Stimulated activated CD4-positive, alpha-beta T cell treated with anti-CD3 and anti-CD28 coated beads, Interleukin-2, amount 100 ng/mL, for 48 hours (primary cell): ENCODE measurements at places on chromosomes 7 and 10.

DNA sequence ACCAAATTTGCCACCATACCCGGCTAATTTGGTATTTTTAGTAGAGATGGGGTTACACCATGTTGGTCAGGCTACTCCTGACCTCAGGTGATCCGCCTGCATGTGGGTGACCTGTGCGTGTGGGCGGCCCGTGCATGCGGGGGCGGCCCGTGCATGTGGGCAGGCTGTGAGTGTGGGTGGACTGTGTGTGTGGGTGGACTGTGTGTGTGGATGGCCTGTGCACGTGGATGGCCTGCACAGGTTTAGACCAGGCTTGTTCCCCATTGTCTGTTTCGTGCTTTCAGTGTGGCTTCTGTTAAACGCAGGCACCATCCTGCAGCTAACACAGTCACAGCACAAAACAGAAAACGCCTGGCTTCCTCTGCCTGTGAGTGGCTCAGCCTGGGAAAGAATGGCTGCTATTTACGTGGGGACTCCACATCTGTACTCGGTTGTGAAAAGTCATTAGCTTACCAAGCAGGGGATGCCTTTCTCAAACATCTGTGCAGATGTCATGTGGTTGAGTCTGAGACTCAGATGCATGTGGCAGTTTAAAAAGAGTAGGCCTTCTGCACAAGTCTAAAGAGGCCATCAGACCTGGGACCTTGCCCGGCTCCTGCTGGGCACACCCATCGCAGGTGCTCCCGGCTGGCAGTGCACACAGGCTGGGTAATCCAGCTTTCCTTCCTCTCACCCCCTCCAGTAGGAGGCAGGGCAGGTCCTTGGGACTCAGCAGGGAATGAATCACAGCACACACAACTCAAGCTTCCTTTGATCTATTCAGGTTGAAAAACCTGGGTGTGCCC lies 91.6 kb downstream of the COBL start:
- no peak for DNase-seq

DNA sequence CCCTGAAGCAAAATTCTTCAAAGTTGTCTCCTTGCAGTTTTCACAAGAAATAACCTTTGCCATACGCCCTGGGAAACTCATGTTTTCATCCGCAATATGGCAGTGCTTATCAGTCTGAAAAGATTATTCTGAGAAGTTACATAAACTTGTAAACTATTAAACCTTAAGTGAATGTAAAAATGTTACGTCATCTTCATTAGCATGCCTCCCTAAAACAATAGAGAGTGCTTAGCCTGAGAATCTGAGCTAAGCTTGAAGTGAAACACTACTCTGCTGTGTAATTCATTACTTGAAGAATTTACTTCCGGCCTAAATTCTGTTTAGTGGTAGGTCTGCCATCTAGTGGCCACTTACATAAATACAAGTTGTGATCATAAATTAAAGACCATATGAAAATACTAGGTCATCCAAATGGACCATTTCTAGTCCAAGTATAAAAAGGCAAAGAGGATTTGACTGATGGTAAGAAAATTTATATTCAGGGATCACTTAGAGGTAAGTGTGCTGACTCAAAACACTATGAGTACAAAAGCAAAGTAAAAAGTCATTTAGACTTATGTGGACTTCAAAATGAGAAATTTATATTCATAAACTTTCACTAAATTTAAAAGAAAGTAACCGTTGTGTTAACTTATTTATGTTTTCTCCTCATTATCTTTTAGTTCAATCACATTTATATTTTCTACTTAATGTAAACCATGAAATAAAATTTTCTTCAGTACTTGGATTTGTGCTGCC lies 745.1 kb upstream of the LRRTM3 start:
- peak; percentile 2 for DNase-seq

GRCh38 chr7:9937944-9938631 lies 1035.6 kb upstream of the PHF14 start:
- no peak for DNase-seq

GRCh38 chr7:71385330-71385729 lies 253.4 kb downstream of the GALNT17 start:
- DNase-seq: no peak

GRCh38 chr7:30173058-30173897 lies 38.5 kb downstream of the MTURN start:
- DNase-seq: no peak

DNA sequence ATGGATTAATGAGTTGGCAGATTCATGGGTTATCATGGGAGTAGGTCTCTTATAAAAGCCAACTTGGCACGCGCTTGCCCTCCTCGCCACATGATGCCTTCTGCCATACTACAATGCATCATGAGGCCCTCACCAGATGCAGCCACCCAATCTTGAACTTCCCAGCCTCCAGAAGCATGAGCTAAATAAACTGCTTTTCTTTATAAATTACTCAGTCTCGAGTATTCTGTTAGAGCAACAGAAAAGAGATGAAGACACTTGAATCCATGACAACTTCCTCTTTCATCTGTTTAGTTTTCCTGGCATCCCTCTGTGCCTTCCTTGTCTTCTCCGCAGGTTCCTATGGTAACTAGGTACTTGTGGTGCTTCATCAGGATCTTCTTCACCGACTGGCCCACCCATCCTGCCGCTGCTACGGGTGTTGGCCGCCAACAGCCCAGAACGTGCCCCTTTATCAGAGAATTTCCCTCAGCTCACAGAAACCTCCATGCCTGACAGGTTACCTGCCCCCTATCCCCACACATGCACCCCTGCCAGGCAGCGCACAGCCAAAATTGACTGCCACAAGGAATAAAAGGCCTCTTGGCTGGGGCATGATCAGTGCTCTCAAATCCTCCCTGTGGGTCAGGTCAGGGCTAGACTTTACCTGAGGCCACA lies 28.0 kb upstream of the PPIF start:
- no peak for DNase-seq

GRCh38 chr10:3778692-3779157 lies 6.3 kb downstream of the KLF6 start:
- no peak for DNase-seq

- DNase-seq: no peak
Observed at GRCh38 chr10:110023785-110024465, 16.1 kb downstream of the ADD3 start.

DNA sequence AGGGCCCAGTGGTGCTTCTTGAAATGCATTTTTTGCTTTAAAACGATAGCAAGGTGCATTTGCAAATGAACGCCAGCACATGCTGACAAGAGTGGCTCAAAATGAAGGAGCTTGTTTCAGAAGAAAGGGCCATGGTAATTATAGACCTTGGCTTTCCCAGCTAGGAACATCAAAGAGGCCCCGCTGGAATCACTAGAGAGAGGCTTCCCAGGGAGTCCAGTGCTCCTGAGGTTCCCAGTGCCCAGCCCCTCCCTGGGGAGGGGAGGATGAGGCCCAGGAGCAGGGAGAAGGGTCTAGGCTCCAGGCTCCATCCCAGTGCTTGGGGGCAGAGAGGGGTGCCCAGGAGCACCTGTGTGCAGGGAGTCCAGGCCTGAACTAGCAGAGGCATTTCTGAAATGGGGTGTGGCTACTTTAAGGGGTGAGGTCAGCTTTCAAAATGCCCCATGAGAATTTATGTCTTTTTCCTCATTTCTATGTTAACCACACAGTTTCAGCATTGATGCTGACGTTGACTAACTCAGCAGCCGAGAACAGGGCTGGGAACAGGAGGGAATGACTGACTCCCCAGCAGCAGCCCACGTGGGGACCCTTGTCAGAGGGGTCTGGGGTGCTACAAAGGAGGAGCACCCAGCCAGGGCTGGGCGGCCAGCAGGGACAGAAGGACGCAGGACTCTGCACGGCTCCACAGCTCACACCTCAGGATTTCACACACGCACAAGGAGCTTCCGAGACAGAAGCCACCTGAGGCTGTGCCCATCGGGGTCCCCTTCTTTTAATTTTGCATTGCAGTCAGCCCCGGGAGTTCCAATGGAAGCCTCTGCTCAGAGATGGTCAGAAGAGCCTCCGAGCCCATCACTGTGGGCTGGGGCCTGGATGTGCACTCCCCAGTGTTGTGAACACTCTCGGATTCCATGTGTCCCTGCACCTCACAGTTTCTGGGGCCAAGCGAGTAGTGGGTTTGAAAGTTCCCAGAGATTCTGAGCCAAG lies 570.2 kb downstream of the PTPRN2 start:
- no peak for DNase-seq

- no peak for DNase-seq
Observed at GRCh38 chr7:155204744-155205367, 92.8 kb upstream of the INSIG1 start.

DNA sequence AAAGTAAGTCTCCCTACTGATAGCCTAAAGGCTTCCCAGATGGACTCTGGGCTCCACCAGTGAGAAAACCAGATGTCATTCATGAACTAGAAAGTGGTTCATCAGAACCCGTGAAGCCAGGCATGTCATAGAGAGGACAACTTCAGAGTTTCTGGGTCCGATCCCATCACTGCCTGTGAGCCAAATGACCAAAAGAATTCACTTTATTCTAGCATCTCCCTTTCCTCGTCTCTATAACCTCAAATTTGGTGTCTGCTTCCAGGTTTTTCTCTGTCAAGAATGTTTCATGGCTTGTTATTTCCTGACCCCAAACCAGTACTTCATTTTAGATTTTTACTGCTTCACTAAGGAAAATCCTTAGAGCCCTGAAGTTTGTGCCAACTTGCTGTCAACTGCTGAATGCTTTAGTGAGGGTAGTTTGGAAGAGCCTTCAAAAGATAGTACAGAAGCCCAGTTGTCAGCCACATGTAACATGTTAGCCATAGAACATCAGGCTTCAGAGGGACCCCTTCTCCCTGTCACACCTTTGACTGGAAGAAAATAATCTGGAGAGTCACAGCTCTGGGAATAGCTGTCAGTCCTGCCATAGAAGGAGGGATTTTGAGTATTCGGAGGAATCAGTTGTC lies 34.0 kb downstream of the ITGB8 start:
- DNase-seq: no peak

GRCh38 chr7:139871331-139871730 lies 42.3 kb downstream of the TBXAS1 start:
- no peak for DNase-seq

GRCh38 chr10:48763403-48763965 lies 78.8 kb downstream of the WDFY4 start:
- no peak for DNase-seq

DNA sequence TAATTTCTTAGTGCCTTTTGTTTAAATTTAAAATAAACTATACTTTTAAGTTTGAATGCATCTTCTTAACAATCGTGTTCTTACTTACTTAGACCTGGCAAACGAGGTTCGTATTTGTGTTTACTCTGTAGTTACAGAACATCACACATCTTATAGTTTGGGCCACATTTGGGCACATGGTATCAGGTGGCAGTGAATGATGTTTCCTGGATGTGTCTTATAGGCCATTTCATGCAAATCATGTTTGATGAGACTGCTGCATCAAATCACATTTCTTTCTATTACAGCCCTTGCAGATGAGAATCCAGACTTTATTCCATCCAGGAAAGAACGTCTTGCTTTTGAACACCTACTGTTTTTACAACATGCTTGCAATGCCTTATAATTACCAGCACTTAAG lies 78.5 kb downstream of the RBM33 start:
- no peak for DNase-seq

DNA sequence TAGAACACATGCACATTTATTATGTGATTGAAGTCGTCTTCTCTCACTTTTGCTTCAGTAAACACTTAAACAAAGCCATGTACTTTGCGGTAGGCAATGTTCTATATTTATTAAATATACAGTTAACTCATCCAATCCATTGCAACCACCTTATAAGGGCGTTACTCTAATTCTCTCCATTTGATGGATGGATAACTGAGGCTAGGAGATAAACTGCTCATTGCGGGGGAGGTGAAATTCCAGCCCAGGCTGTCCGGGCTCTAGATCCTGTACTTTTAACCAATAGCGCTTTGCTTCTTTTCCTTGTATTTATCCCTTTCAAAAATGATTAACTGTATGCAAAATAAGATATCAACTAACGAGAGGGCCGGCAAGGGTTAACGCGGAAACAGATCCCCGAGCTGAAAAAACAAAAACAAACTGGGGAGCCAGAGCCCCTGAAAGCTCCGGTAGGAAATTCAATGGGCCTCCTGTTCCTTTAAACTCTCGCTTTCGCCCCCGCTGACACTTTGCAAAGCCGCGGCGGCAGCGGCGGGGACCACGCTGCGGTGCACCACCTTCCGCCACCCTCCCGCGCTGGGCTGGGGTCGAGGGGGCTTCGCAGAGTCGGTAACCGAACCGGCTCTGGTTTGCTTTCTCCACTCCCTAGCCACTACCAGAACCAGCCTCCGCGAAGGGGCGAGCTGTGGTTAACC lies 1.0 kb upstream of the PLXDC2 start:
- DNase-seq: no peak

DNA sequence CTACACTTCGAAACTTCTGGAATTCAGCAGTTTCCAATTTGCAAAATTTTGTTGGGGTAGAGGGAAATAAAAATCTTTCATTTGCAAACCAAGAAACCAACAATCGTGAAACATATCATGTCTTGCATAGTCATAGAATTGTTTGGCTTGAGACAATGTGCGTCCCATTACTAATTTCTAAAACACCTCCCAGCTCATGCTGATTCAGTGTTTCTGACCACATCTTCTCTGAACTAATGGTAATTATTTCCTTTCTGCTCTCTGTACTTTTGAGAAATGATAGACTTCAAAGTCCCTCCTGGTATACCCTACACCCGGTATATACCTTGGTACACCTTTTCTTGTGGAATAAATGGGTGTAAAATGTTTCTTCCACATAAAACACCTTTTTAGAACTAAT lies 41.8 kb upstream of the TSPAN13 start:
- no peak for DNase-seq

- DNase-seq: peak; percentile 36
Observed at GRCh38 chr7:149865437-149865836, 8.3 kb upstream of the ATP6V0E2 start.

- no peak for DNase-seq
Observed at GRCh38 chr10:110746969-110747608, 103.0 kb downstream of the RBM20 start.

GRCh38 chr10:129740532-129741279 lies 223.4 kb downstream of the EBF3 start:
- no peak for DNase-seq

- DNase-seq: no peak
Observed at GRCh38 chr7:68408873-68409272, 1189.4 kb upstream of the AUTS2 start.

DNA sequence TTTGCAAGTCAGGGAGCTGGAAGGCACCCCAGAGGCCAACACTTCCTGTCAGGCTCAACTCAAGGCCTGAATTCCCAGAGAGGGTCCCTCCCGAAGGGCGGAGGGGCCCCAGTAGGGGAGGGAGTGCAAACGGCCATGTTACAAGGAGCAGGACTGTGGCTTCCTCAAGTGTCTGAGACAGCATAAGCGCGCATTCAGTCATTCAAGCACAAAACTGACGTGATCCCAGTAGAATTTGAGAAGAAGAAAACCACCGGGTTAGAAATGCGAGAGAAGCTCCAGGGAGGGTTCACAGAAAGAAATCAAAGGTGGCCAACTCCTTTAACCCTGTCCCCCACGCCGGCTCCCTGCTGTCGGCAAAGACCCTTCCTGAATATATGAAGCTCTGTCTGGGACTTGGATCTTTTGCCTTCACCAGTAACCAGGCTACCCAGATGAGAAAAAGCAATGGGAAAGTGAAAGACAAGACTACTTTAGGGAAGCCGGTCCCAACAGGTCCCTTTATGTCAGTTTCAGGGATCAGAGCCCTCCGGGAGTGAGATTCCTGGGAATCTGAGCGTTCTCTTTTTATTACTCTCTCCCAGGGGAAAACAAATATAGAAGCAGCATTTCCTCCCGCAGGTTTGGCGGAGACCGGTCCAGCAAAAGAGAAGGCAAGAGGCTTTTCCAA lies 1.3 kb downstream of the AFAP1L2 start:
- DNase-seq: no peak

GRCh38 chr10:54587971-54588370 lies 213.1 kb downstream of the PCDH15 start:
- DNase-seq: no peak
